CD4-positive, alpha-beta T cell treated with Interleukin-1 beta for 1 hour (primary cell): ENCODE measurements at places on chromosomes 1 and 21.

DNA sequence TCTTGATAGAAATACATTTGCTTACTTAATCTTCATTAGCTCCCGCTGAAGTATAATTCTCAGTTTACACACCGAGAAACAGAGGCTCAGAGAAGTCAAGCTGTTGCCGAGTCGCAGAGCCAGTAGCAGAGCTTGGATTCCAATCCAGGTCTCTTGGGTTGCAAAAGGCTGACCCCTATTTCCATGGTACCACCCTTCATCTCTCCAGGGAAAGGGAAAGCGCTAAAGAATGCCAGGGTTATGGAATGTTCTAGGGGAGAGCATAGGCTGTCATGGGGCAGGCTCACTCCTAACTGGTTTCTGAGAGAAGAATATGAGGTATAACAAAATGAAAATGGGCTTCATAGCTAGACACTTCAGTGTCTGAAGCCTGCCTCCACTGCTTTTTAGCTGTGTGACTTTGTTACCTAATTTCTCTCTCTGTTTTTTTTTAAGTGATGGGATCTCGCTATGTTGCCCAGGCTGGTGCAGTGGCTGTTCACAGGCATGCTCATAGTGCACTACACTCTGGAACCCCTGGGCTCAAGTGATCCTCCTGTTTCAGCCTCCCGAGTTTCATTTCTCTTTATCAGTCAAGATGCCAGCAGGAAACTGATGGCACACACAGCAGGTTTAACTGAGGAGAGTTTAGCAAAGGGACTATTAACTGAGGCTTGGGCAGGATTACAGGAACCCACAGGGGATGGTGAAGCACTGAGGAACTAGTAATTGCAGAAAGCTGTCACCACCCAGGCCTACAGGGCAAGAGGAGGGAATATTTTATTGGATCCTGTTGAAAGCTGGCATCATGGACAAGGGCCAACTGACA, 25.5 kb upstream of the ATF3 start:
- no peak for DNase-seq

DNA sequence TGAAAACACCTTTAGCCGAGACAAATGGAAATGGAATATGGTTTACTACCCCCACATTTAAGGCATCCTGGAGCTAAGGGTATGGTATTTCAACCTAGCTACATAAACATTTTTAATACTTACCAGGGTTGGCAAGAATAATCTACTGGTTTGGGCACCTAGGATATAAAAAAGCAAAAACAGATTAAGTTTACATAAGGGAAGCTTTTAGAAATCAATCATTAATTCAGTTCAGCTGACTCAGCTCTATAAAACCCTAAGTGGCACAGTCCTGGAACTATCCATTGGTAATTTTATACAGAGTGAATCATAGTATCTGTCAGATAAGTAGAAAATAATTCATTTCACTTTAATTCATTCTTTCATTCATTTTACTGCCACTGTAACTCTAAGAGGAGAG, 355.2 kb downstream of the VAV3 start:
- DNase-seq: no peak

GRCh38 chr1:91889717-91890459, 3.9 kb upstream of the TGFBR3 start:
- DNase-seq: peak; percentile 36

DNA sequence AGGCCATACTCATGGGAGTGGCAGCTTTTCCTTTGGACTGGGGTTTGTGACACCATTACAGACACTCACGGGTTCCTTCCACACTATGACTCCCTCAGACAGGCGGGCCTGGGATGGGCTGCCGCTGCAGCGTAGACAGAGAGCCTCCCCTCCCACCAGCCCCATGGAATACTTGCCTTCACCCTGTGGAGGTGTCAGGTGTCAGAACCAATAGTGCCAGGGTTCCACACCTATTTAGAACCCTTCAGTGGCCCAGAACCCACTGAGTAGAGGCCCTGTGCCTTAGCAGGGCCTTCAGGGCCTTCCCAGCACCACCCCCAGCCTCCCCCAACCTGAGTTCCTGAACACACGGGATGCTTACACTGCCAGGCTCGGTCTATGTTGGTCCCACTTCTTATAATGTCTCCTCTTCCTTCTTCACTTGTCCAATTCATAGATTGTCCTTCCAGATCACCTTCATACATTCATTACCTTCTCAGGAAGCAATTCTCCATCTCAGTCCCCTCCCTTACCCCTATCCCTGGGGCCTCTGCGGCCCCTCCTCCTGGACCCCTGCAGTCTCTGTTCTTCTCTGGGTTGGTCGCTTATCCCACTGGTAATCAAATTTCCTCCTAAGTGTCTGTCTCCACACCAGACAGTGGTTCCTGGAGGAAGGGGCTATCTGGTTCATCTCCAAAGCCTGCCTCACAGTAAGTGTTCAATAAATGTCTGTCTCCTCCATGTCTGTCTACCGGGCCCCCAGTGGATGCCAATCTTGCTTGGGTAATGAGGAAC, 1.4 kb upstream of the RHBG start:
- no peak for DNase-seq

- DNase-seq: no peak
Observed at GRCh38 chr1:240609527-240610060, 2.4 kb downstream of the GREM2 start.

- DNase-seq: no peak
Observed at GRCh38 chr1:178634445-178634844, 90.6 kb upstream of the RALGPS2 start.

- DNase-seq: no peak
Observed at GRCh38 chr1:78279051-78279450, 211.7 kb upstream of the PTGFR start.

- DNase-seq: no peak
Observed at GRCh38 chr1:205800981-205801703, 11.9 kb downstream of the SLC41A1 start.

GRCh38 chr1:153566414-153567371, 1.0 kb upstream of the S100A2 start:
- DNase-seq: peak; percentile 90

DNA sequence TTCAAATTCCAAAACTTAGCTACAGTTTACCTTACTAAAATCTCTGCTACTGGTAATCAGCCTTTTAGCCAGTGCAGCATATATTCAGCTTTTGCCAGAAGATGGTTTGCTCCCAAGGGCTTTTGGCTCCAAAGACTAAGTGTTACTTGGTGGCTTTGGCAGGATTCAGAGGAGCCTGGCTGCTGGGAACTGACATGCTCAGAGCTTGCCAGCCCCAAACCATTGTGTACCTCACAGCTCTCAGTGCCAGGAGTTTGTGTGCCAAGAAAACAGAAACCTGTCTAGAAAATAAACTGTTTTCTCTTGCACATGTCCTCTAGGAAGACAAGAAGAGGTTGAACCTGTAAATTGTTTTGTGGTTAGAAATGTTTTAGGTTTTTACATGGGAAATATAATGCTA, 315.9 kb downstream of the ST6GALNAC3 start:
- no peak for DNase-seq

GRCh38 chr1:83741348-83741747, 257.6 kb downstream of the TTLL7 start:
- no peak for DNase-seq

- peak; percentile 78 for DNase-seq
Observed at GRCh38 chr1:9629445-9630201, 21.9 kb upstream of the PIK3CD start.

- peak; percentile 80 for DNase-seq
Observed at GRCh38 chr1:1068517-1069055, 5.5 kb downstream of the RNF223 start.

GRCh38 chr1:174413632-174414031, 34.1 kb upstream of the GPR52 start:
- no peak for DNase-seq

GRCh38 chr1:201504179-201504631, 2.7 kb downstream of the CSRP1 start:
- no peak for DNase-seq

DNA sequence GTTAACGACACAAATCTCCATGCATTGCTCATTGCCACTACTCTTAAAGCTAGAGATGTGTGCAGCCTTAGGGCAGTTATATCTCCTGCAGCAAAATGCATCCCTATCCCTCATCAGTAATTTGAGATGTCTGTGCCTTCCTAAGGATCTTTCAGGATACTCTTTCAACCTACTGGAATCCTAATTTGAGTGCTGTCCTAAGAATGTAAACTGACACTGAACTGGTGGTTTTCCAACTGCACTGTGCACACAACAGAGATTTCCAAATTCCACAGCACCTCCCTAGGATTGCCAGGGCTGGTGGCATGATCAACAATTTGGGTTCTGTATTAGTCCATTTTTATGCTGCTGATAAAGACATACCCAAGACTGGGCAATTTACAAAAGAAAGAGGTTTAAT, 193.9 kb downstream of the LTN1 start:
- no peak for DNase-seq

DNA sequence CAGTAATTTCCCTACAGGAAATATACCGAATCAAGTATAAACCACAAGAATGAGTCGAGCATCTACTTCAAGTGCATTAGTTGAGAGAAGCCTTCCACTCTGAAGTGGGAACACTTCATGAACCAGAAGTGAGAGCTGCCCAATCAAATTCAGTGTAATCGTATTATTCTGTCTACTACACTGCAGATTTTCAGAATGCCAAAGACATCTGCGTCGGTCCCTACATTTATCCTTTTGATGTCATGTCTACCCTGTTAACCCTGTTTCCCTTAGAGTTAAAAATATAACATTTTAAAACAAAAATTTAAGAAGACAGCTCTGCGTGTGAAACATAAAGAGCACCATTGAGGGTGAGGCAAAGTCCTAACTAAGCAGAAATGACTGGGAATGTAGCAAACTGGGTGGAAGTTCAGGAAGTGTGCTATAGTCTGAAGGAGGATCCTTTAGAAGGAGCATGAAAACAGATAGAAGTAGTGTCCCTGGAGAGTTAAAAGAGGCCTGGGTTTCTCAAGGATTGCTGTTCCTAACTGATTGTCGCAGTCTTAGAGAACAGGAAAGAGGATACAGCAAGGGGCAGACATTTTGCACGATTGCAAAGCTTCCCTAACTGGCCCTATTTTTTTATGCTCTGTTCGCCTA, 291.2 kb downstream of the PTPRC start:
- peak; percentile 43 for DNase-seq

DNA sequence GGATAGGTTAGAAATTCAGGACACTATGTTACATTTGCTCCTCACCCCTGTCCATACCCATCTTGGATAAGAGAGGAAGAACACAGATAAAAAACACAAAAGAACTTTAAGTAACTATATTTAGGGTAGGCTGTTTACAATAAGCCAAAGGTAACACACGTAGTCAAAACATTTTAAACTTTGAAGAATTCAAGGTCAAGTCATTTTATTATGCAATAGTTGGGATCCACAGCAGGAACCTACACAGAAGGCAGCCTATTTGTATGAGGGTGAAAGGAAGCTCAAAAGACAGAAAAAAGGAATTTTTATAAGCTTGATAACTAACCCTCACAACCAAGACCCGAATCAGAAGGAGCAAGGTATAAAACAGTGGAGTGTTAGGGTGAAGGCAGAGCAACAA, 89.6 kb downstream of the ZSWIM5 start:
- no peak for DNase-seq

DNA sequence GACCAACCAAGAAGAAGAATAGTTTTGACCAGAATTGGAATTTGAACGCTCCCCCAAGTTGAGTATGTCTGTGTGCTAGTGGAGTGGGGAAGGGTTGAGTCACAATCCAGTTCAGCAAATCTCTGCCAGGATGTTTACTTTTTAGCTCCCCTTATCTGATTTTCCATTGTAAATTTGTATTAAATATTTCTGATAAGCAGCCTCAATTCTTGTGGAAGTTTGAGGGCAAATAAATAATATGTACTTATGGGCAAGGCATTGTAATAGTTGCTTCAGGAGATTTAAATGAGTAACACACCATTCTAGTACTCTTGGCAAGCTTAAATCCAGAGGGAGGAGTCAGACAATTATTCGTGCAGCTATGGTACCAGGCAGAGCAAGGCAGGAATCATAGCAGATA, 14.4 kb downstream of the CXADR start:
- no peak for DNase-seq

DNA sequence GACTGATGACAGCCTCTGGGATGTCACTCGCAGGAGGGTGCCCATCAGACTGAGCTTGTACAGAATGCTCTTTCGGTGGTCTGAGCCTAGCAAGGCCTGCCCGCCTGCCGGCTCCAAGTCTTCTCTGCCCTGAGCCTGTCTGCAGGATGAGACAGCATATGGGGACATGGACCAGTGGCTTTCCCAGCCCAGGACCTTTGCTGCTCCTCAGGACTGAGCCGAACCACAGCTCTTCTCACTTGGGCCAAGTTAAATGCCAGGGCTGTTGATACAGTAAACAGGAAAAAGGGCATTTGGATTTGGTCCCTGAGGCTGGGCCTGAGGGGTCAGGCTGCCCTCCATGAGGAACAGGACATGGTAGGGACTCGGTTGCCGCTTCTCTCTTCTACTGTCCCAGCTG, 64.3 kb upstream of the EPS8L3 start:
- DNase-seq: no peak

DNA sequence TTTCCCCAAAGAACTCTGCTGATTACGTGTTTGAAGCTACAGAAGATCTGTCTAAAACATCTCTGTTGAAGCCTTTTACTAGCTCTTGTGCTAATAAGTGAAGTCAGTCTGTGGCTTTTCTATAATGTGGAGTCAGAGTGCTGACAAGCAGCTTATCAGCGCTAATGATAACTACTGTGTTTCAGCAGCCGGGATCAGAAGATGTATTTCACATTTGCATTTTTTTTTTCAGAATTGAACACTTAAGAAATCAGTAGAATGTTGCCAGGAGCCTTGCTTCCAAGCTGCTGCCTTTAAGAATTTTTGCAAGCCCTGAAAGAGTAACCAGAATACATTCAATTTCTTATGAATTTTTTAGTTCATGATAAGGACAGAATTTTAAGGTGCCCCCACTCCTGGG, 519.4 kb upstream of the NR5A2 start:
- DNase-seq: no peak

DNA sequence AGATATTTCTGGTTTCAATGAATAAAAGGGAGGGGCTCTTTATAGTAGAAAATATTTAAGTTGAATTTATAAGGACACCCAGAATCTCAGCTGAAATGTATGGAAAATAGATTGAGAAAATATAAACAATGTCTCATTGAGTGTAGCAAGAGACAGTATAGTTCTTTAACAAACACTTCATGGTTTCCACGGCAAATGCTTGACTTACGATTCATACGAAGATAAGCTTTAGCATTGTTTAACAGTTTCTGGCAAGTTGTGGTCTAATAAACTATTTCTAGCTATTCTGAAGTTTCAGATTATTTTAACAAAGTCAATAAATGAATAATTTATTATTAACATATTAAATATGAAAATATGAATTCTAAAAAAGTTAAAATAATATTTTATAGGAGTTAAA, 1419.4 kb downstream of the KCNT2 start:
- no peak for DNase-seq

DNA sequence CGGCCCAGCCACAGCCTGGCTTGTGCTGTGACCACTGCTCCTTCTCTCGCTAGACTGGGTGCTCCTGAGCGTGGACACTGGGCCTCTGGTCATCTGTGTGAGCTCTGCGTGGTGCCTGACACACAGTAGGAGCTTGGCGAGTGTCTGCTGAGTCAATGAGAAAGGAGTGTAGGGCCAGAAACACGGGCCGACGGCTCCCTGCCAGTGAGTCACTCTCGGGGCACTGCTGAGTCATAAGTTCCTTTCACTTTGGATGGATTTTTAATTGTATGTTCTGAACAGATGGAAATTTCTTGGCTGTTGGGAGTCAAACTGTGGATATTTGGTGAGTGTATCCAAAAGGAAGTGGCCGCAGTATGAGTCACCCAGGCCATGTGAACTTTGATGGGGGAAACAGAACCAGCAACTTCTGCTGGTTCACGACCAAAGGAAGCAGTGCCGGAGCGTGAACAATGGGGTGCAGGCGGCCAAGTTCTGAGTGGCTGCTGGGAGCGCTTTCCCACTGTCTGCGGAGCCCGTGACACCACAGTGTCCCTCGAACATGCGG, 41.0 kb upstream of the COL18A1 start:
- DNase-seq: no peak

- no peak for DNase-seq
Observed at GRCh38 chr1:204343247-204343646, 16.5 kb downstream of the PLEKHA6 start.
